ENCODE measurements at places on chromosomes 5 and 9. TPM values are rescaled to one million over a fixed set of nuclear protein-coding genes. Genes with fewer than 3 reads are reported as not detected.

CDC42SE2 gene
- 32.3 TPM for total RNA-seq

DDX4 gene
- not detected for total RNA-seq

TYRP1 gene
- total RNA-seq = 0.92 TPM

POC5 gene
- 10.7 TPM for total RNA-seq

ANKDD1B gene
- total RNA-seq = 2.3 TPM

AQP7 gene
- 8.4 TPM for total RNA-seq

ACOT12 gene
- not detected for total RNA-seq

PCDHGB4 gene
- 5.9 TPM for total RNA-seq

SPEF2 gene
- 20.0 TPM for total RNA-seq

NSD1 gene
- total RNA-seq = 98.2 TPM

C5orf52 gene
- not detected for total RNA-seq

NEUROG1 gene
- not detected for total RNA-seq

ANXA2R gene
- total RNA-seq = 2.7 TPM

GAPT gene
- 4.0 TPM for total RNA-seq

SLC45A2 gene
- not detected for total RNA-seq

RGS7BP gene
- 2.2 TPM for total RNA-seq

PAIP1 gene
- 96.4 TPM for total RNA-seq

RNF224 gene
- total RNA-seq = not detected

LVRN gene
- total RNA-seq = 2.1 TPM

PAEP gene
- total RNA-seq = not detected
